Airway epithelial cell (primary cell): ENCODE measurements at places on chromosomes 7 and 10. TPM values are rescaled to one million over a fixed set of nuclear protein-coding genes. Genes with fewer than 3 reads are reported as not detected.

Gene CSGALNACT2
- total RNA-seq = 5.2 and 6.1 TPM in 2 replicates

Gene MYL7
- total RNA-seq = 0.51 TPM in 1 of 2 replicates, not detected in the other

Gene PRSS2
- total RNA-seq = not detected in 2 replicates

Gene ADAM22
- 0.05 and 0.07 TPM in 2 replicates for total RNA-seq

Gene CPA2
- total RNA-seq = not detected in 2 replicates

Gene PDZD8
- 14.4 and 23.8 TPM in 2 replicates for total RNA-seq

Gene EGR2
- 0.28 TPM in 1 of 2 replicates, not detected in the other for total RNA-seq

Gene ACBD7
- 0.28 and 0.74 TPM in 2 replicates for total RNA-seq

Gene ZFYVE27
- total RNA-seq = 8.3 and 17.0 TPM in 2 replicates

Gene KCND2
- total RNA-seq = not detected in 2 replicates

Gene HKDC1
- total RNA-seq = 0.23 and 0.49 TPM in 2 replicates

Gene ZCWPW1
- 2.5 and 6.3 TPM in 2 replicates for total RNA-seq

Gene ZSCAN25
- 8.4 and 10.9 TPM in 2 replicates for total RNA-seq
